HEK293T (cell line): ENCODE measurements at places on chromosomes 1 and 21.
A peak's percentile ranks its signal among the peaks of the same experiment; 100 is the strongest.

GRCh38 chr1:171245458-171246064 is 2.7 kb upstream of the FMO1 start:
- peak; percentile 66 for DNase-seq

- no peak for DNase-seq
These were observed 633.1 kb downstream of the MATN1 start for GRCh38 chr1:30090162-30090820.

DNA sequence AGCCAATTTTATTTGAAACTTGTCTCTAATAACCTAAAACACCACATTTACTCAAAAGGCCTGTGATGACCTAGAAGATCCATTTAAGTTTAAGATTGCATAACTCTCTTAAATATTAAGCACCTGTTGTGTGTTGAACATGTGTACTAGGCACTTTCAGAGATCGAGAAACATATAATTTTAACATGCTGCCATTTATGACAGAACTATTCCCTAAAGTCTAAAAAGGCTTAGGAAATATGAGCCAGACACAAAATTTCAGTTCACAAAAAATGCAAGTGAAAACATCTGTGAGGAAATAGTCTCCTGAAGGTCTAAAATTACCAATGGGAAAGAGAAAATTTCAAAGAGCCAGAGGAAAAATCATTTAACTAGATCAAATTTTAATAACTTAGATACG is 37.7 kb downstream of the CEP170 start:
- no peak for DNase-seq

- DNase-seq, result no peak
These were observed 9.6 kb upstream of the RASSF5 start for GRCh38 chr1:206497774-206498173.
